A549 treated with Hydrocortisone at 1 μM for 4 hours (cell line): ENCODE measurements at places on chromosomes 5 and 9. TPM values are rescaled to one million over a fixed set of nuclear protein-coding genes. Genes with fewer than 3 reads are reported as not detected.

The ZNF608 gene
- total RNA-seq = 0.77 to 1.6 TPM (median 1.1 TPM) in 5 replicates

The STC2 gene
- total RNA-seq = 37.3 to 63.0 TPM (median 41.3 TPM) in 5 replicates

The SH3GL2 gene
- total RNA-seq = 0.05 to 0.14 TPM (median 0.11 TPM) in 5 replicates

The ADAMTS12 gene
- 6.1 to 7.8 TPM (median 7.3 TPM) in 5 replicates for total RNA-seq

The PLPP7 gene
- total RNA-seq = 0.06 TPM in 1 of 5 replicates, not detected in the others

The GARIN3 gene
- total RNA-seq = not detected in 5 replicates

The EMB gene
- 4.4 to 7.6 TPM (median 6.4 TPM) in 5 replicates for total RNA-seq

The NEUROG1 gene
- not detected in 5 replicates for total RNA-seq

The SPATA31C1 gene
- total RNA-seq = not detected in 5 replicates
